Colonic mucosa (tissue), 4 donors: ENCODE measurements at places on chromosomes 12 and 14. TPM values are rescaled to one million over a fixed set of nuclear protein-coding genes. Genes with fewer than 3 reads are reported as not detected.

DNA sequence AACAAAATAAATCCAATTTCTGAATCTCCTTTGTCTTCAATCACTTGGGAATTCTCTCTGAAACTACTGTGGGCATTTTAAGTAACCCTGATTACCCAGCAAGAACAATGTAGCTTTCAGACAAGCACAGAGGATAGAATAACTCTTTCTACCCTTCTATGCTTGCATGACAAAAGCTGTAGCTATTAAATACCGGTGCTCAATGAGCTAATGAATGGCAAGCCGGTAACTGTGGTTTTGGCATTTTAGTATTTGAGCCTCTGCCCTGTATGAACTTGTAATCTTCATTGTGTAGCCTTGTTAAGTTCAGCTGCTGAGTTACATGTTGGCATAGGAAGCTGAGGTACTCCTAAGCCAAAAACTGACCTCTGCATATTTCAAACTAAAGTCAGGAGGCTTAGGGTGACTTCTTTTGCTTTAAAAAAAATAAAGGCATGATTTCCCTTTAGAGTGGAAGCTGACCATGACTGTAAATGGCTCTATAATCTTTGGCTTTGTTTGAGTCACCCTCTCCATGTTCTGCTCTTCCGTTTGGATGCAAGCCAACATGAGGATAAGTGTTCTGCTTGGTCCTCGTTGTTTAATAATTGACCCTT is 171.0 kb upstream of the HIF1A start:
- peak overlapping the region; percentile 53 for H3K27ac ChIP-seq
- DNase-seq: peak; percentile 78
- H3K4me1 ChIP-seq: peaks cover 33% of the 10 kb centered on the region
- no peak overlapping the region for H3K4me3 ChIP-seq
- H3K27me3 ChIP-seq: no peaks in the 10 kb centered on the region

GRCh38 chr12:52279422-52280318 is 5.2 kb downstream of the KRT86 start:
- H3K27ac ChIP-seq: no peak overlapping the region
- H3K4me1 ChIP-seq: no peaks in the 10 kb centered on the region
- no peak for DNase-seq
- H3K36me3 ChIP-seq: no peaks in the 10 kb centered on the region
- no peaks in the 10 kb centered on the region for H3K27me3 ChIP-seq

- no peaks in the 10 kb centered on the region for H3K27me3 ChIP-seq
- DNase-seq: no peak
- no peak overlapping the region for H3K4me3 ChIP-seq
- no peaks in the 10 kb centered on the region for H3K36me3 ChIP-seq
Observed at GRCh38 chr12:21434699-21435098, 2.8 kb upstream of the PYROXD1 start.

DNA sequence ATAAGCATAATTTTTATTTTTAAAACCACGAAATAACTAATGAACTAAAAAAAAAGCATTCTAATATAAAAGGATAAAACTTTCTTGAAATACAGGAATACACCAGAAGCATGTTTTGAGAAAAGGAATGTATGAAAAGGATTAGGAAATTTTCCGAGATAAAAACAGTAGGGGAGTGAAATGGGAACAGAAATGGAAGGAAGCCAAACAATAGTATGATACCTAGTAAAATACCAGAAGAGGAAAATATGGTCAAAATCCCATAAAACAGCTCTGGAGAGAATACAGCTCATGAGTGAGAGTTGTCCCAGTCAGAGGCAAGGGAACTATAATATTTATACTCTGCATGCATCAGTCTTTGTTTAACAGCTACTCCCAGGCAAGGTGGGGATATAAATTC is 1016.2 kb downstream of the SLC6A15 start:
- no peaks in the 10 kb centered on the region for H3K27me3 ChIP-seq
- H3K4me1 ChIP-seq: no peaks in the 10 kb centered on the region
- no peak for DNase-seq
- no peak overlapping the region for H3K4me3 ChIP-seq
- H3K27ac ChIP-seq: no peak overlapping the region

- H3K27ac ChIP-seq: no peak overlapping the region
- no peaks in the 10 kb centered on the region for H3K27me3 ChIP-seq
- no peaks in the 10 kb centered on the region for H3K36me3 ChIP-seq
- no peak for DNase-seq
Observed at GRCh38 chr14:99581938-99582337, 22.1 kb downstream of the CCDC85C start.

DNA sequence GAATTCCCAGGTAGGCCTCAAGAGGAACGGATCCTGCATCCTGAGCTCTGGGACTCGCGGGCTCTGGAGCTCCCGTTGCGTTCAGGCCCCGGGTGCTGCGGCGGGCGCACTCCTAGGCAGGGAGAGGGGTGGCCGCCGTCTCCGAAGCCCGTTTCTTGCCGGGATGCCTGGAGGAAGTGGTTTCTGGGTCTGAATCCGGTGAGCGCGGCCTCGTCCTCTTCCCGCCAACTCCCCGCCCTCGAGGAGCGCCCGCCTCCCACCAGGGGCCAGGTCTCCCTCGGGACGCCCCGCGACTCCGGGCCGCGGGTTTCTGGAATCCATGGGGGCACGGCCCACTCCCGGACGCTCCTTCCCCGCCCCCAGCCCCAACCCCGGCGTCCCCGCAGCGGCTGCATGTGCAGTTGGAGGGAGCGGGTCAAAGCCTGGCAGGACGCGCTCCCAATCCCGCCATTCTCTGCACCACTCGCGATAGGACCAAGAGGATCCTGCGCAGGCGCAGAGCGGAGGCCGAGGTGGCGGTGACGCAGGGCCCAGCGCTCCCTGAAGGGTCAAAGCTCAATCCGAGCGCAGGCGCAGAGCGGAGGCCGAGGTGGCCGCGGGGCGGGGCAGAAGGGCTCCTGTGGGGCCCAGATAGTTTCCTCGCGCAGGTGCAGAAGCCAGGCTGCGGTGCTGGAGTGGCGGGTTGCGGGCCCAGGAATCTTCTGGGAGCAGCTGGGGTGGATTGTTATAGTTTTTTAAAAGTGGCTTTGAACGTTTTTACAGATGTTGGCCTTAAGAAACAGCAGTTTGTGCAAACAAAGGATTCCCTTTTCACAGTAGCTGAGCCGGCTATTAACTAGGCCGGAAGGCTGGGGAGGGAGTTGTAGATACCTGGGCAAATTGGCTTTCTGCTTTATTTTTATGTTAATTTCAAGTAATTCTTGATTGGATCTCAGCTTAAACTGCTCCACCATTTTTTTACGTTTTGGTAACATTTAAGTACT is 796.4 kb downstream of the AACS start:
- peak; percentile 45 for DNase-seq
- no peaks in the 10 kb centered on the region for H3K4me1 ChIP-seq
- H3K36me3 ChIP-seq: no peaks in the 10 kb centered on the region
- H3K27ac ChIP-seq: no peak overlapping the region

GRCh38 chr12:111201036-111201435 is 167.9 kb downstream of the PHETA1 start:
- no peak overlapping the region for H3K27ac ChIP-seq
- H3K36me3 ChIP-seq: no peaks in the 10 kb centered on the region
- H3K27me3 ChIP-seq: no peaks in the 10 kb centered on the region
- no peaks in the 10 kb centered on the region for H3K4me1 ChIP-seq
- H3K4me3 ChIP-seq: no peak overlapping the region

- no peak overlapping the region for H3K4me3 ChIP-seq
- H3K27me3 ChIP-seq: no peaks in the 10 kb centered on the region
- DNase-seq: no peak
- H3K27ac ChIP-seq: no peak overlapping the region
- H3K4me1 ChIP-seq: no peaks in the 10 kb centered on the region
- no peaks in the 10 kb centered on the region for H3K36me3 ChIP-seq
Observed at GRCh38 chr14:95770777-95771176, 56.9 kb upstream of the TCL1A start.

- H3K4me3 ChIP-seq: peak within 1 kb of the TSS; percentile 31
- no peaks in the 10 kb centered on the region for H3K36me3 ChIP-seq
- no peaks in the 10 kb centered on the region for H3K4me1 ChIP-seq
- DNase-seq: peak; percentile 24
Observed at GRCh38 chr12:104049903-104050356, at the start of gene GLT8D2. GLT8D2 (minus strand) TSS chr12:104050187; CDS start chr12:104019648, 30,539 bp downstream.

- H3K4me1 ChIP-seq: no peaks in the 10 kb centered on the region
- peaks cover 8% of the 10 kb centered on the region for H3K36me3 ChIP-seq
- no peaks in the 10 kb centered on the region for H3K27me3 ChIP-seq
- H3K4me3 ChIP-seq: no peak overlapping the region
- H3K27ac ChIP-seq: no peak overlapping the region
Observed at GRCh38 chr12:45368841-45369489, 153.1 kb downstream of the ANO6 start.

Gene MYL6
- 1,641 TPM for total RNA-seq

GRCh38 chr14:24100197-24100981 is 6.3 kb downstream of the PCK2 start:
- H3K27ac ChIP-seq: no peak overlapping the region
- H3K4me3 ChIP-seq: no peak overlapping the region
- DNase-seq: no peak
- H3K4me1 ChIP-seq: peaks cover 3% of the 10 kb centered on the region
- no peaks in the 10 kb centered on the region for H3K27me3 ChIP-seq

Gene HHIPL1
- total RNA-seq: 0.44 TPM

DNA sequence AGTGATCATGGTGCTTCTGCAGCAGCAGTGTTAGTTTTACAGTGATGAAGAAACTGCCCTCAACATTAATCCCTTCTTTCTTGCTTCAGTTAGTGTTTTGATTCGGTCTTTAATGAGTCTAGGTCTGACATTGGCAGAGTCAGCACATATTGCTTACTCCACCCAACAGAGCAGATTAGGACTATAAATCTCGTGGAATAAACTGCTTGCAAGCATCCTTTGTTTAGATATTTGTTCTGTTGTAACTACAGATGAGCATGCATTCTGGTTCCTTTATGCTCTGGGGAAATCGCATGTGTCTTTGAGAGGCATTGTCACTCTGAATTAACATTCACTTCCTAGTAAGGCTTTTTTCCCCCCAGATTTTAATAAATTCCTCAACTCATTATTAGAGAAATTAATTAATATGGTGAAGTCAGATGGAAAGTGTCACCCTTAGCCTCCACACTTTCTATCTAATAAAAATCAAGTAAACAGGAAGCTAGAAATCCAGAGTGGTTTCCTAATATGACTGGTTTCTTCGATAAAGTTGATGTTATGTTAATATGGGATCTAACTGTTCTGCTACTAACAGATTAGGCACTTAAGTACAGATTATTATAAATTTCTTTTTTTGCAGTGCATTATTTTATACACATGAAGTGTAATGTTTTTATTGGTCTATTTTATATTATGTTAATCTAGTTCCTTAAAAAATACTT is 86.2 kb upstream of the SSTR1 start:
- H3K27ac ChIP-seq: no peak overlapping the region
- no peaks in the 10 kb centered on the region for H3K4me1 ChIP-seq
- no peaks in the 10 kb centered on the region for H3K36me3 ChIP-seq

DNA sequence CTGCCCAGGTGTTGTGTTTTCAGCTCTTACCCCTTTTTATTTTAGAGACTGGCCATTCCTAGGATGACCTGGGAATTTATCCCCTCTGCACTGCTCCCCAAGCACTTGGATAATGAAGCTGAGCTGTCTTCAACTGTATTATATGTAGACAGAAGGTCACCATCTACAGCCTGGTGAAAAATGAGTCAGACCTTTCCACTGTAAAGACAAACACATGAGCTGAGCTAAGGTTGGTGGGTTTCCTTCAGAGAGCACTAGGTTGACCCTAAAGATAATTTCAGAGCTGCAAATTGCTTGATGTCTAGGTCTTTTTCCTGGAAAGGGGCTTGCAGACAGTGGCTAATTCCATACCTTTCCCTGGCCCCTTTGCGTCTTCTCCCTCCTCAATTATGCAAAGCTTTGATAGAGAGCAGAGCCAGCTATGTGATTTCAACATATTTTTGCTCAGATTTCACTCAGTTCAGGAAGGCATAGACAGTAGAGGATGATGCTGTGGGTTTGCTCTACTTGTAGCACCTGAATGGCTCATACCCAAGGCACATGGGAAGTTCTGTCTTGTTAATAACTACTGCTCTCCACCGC is 9.2 kb upstream of the IKZF4 start:
- peaks cover 12% of the 10 kb centered on the region for H3K4me1 ChIP-seq
- H3K4me3 ChIP-seq: no peak overlapping the region
- no peaks in the 10 kb centered on the region for H3K27me3 ChIP-seq
- DNase-seq: no peak
- no peaks in the 10 kb centered on the region for H3K36me3 ChIP-seq

DNA sequence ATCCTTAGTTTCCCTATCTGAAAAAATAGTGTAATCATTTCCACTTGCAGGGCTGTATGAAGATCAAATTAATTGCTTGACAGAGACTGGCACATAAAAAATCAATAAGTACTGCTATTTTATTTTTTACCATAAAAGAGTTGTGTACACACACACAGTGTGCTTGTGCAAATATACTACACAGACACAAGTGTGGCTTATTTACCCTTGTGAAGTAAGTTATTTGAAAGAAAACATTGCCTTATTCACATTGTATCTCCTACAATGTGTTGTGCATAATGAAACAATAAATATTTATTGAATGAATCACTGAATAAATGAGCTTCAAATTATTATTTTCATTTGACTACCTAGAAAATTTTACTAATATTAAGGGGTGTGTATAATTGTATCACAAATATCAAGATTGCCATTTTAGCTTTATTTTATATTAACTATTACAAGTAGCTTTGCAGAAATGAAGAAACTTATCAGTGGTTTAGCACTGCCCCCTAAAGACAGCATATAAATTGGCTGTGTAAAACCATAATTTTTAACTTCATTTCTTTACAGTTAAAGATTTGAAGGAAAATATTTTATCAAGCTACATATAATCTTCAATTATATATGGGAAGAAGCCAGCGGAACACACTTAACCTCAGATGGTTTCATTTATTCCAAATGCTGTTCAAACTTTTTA is 11.3 kb downstream of the GARIN6 start:
- no peaks in the 10 kb centered on the region for H3K4me1 ChIP-seq
- no peak overlapping the region for H3K27ac ChIP-seq
- no peaks in the 10 kb centered on the region for H3K27me3 ChIP-seq
- no peak overlapping the region for H3K4me3 ChIP-seq
- H3K36me3 ChIP-seq: no peaks in the 10 kb centered on the region

- H3K36me3 ChIP-seq: no peaks in the 10 kb centered on the region
- H3K4me3 ChIP-seq: no peak overlapping the region
- H3K4me1 ChIP-seq: no peaks in the 10 kb centered on the region
- DNase-seq: no peak
- H3K27ac ChIP-seq: no peak overlapping the region
Observed at GRCh38 chr12:115672506-115673080, 604.9 kb downstream of the MED13L start.

- DNase-seq: no peak
- no peak overlapping the region for H3K27ac ChIP-seq
- H3K4me3 ChIP-seq: no peak overlapping the region
- H3K36me3 ChIP-seq: no peaks in the 10 kb centered on the region
Observed at GRCh38 chr14:39682582-39682981, 250.3 kb upstream of the FBXO33 start.

Gene LRR1
- total RNA-seq: 24.3 TPM

- no peak overlapping the region for H3K4me3 ChIP-seq
- no peak for DNase-seq
- no peaks in the 10 kb centered on the region for H3K4me1 ChIP-seq
- no peaks in the 10 kb centered on the region for H3K36me3 ChIP-seq
Observed at GRCh38 chr12:204261-204678, 9.7 kb downstream of the SLC6A12 start.
